ENCODE measurements at places on chromosomes 5 and 9.

- DNase-seq: peak; percentile 78
Measured at GRCh38 chr5:175657593-175658271, at the start of gene HRH2. TSS of gene HRH2 (plus strand) at chr5:175658071. CDS start at chr5:175683234, 25,163 bp downstream.

DNA sequence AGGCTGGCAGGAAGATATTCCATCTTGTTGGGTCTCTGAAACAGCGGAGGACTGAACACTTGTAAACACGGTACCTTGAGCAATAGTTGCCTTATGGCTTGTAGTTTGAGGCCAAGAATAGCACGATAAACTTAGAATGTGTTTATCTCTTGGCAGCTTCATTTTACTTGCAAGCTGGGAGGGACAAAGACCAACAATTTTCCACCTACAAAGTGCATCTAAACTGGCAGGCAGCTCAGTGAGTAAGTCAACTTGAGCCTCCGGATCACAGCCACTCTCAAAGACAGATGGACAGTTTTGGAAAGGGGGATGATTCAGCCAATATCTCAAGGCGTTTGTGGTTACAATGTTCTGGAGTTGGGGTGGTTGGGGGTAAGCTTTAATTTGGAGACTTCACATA, 652.6 kb downstream of the CETN3 start:
- DNase-seq: no peak

- DNase-seq: no peak
Measured at GRCh38 chr9:134570151-134570621, 71.4 kb upstream of the COL5A1 start.

GRCh38 chr5:159912033-159912800, 4.1 kb upstream of the ADRA1B start:
- no peak for DNase-seq

DNA sequence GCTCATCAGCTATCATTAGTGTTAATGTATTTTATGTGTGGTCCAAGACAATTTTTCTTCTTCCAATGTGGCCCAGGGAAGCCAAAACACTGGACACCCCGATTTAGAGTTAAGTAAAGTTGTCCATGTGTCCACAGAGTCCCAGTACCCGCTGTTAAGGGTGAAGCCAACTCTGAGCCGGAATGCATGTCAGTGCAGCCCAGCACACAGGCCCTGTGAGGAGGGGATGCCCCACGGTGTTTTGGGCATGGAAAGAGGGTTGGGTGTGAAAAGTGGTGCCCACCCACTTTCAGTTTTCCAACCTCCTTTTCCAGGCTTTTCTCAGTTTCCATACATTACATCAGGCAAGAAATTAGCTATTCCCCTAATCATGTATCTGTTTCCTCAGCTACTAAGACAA, 24.4 kb downstream of the SHC3 start:
- DNase-seq: no peak

- DNase-seq: no peak
Measured at GRCh38 chr5:56513141-56513540, 280.0 kb upstream of the ANKRD55 start.

GRCh38 chr5:148033134-148033533, 30.6 kb upstream of the SPINK5 start:
- DNase-seq: no peak

- peak; percentile 61 for DNase-seq
Measured at GRCh38 chr9:129027685-129028191, 393 bp downstream of the SH3GLB2 start.

GRCh38 chr9:96169484-96169883, 132.5 kb downstream of the HSD17B3 start:
- DNase-seq: no peak

DNA sequence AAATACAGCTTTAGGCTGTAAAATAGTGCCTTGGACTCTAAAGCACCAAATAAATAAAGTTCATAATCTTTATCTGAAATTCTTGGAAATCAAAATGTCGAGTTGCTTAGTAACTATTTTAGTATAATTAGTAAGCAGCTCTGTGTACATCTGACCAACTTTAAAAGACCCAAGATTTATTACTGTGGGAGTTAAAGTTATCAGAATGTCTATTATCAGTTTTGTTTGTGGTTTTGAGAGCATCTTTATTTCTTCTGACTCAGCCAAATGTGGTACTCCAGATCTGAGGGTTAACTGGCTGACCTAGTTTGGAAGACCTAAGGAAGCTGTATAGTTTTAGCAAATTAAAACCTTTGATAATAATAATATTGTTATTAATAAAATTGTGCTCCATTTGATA, 81.2 kb downstream of the PRLR start:
- no peak for DNase-seq

GRCh38 chr9:122100756-122101155, 7.6 kb upstream of the TTLL11 start:
- DNase-seq: no peak
